ENCODE measurements at places on chromosomes 5 and 9. TPM values are rescaled to one million over a fixed set of nuclear protein-coding genes. Genes with fewer than 3 reads are reported as not detected.

Gene INSL4
- not detected for total RNA-seq

Gene SHOC1
- total RNA-seq, result not detected

Gene CCNI2
- total RNA-seq, result under 0.01 TPM

Gene WDR38
- 0.25 TPM for total RNA-seq

Gene COQ4
- 10.3 TPM for total RNA-seq

Gene PAEP
- total RNA-seq, result not detected

Gene OCLN
- 6.9 TPM for total RNA-seq

Gene FBXL7
- total RNA-seq, result 3.9 TPM

Gene LRRC70
- total RNA-seq, result 3.2 TPM

Gene IL11RA
- 3.9 TPM for total RNA-seq

Gene CNTNAP3
- 33.7 TPM for total RNA-seq

Gene SURF6
- 14.8 TPM for total RNA-seq

Gene PCDHGA5
- 11.3 TPM for total RNA-seq

Gene GBGT1
- 1.5 TPM for total RNA-seq

Gene IL31RA
- not detected for total RNA-seq

Gene CDX1
- total RNA-seq, result not detected

Gene WDR31
- total RNA-seq, result 2.7 TPM

Gene DRD1
- 4.7 TPM for total RNA-seq
